MM.1S (cell line): ENCODE measurements at places on chromosomes 1 and 21.

DNA sequence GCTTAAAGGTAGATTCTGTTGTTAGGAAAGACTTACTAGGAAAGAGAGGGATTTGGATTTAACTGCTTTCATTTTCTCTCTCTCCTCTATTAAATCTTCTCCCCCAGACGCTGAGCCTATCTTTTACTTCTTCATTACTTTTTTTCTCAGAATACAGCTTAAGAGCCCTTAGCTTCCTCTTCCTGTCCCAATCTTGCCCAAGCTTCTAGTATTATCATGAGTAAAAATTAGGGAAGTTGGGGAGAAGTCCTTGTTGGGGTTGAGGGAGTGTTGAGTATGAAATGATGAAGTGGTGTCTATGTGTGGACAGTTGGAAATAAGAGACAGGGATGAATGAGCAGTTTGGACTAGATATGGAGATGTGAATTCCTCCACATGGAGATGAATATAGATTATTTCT is 35.0 kb downstream of the ACP6 start:
- DNase-seq = no peak

- no peak for DNase-seq
Observed at GRCh38 chr1:221462345-221462744, 279.5 kb downstream of the DUSP10 start.

DNA sequence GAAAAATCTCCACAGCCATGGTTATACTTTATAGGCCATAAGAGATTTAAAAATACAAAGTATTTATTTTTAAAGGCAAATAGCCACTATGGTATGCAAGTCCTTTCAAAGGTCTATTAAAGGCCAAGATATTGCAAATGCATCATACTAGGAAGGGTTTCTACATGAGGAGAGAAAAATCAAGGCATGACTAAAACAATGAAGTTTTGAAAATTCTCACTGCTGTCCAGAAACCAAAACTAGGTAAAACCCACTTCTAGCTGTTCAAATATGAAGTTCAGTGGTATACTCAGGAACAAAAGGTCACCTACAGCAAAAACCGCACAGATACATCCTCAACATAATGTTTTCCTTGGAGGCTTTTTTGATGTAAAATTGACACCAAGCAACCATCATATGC is 75.0 kb downstream of the EPS15 start:
- no peak for DNase-seq

GRCh38 chr21:42093991-42094421 is 22.9 kb downstream of the UMODL1 start:
- no peak for DNase-seq

- DNase-seq = no peak
Observed at GRCh38 chr1:16203550-16203949, 8.9 kb downstream of the ARHGEF19 start.

DNA sequence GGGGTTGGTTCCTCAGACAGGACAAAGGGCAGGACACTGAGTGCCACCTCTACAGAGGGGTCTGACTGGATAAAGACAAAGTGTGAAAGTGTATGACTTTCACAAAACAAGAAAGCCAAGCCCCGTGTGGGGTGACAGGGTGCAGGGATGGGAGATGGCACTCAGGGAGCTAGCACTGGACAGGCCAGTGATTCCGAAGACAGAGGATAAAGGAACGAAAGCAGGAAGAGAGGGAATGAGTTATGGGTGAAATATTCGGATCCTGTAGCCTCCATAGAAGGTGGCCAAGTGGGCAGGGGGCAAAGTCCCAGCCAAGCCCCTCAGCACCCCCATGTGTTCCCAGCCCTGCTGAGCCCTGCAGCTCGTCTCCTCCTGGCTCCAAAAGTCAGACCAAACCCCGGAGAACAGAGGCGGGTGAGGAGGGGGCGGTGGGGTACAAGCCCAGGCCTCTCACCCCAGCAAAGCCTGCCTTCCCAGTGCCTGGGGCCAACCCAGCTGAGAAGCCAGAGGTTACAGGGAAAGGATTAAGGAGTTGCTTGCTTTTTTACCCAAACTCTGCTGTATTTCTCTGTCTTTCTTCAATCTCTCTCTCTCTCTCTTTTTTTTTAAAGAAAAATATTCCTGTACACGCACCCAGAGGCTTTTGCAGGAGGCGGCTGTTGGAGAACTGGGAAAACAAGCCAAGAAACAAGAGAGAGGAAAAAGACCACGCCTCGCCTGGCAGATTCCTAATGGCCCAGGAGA is 14.0 kb upstream of the WASF2 start:
- DNase-seq = no peak

DNA sequence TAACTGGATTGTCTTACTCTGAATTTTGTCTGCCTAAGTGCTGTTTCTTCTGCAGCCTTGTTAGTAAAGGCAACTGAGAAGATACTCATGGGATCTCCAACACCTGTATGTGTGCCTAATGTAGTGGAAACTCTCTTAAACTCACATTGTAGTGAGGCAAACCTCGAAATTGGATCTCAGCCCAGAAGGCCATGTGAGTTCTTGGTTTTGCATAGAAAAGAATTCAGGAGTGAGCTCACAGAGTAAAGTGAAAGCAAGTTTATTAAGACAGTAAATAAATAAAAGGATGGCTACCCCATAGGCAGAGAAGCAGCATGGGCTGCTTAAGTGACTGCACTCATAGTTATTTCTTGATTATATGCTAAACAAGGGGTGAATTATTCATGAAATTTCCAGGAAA is 1344.7 kb downstream of the NCAM2 start:
- DNase-seq = peak; percentile 28

GRCh38 chr1:27339213-27339612 is 2.6 kb upstream of the SYTL1 start:
- no peak for DNase-seq

- peak; percentile 71 for DNase-seq
Observed at GRCh38 chr1:4796161-4797015, 142.0 kb downstream of the AJAP1 start.

DNA sequence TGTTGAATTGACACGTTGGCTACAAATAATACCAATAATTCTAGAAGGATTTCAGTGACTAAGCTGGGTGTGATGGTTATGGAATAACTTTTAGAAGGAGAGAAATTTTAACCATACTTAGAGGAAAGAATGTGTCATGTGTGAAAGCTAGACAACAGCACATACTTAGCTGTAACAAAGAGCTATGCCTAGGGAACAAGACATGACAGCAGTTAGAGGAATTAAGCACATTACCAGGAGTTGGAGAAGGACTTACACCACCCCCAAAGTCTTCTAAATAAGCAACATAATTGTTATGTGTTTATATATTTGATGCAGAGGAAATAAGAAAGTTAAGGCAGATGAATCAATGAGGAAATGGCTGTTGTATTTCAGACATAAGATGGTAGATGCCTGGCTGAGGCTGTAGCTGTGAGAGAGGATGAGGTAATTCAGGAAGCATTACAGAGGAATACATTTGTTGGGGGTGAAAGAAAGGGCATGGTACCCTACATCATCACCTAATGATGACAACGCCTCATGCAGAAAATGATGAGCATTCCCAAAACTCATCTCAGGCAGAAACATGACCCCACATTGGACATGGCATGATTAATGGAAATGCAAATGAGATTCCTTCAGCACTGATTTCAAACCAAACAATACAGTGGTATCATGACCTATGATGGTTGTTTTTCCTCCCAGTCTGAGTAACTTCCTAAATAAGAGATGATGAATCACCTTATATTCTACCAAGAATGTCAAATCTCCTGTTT is 211.5 kb downstream of the LHX8 start:
- no peak for DNase-seq

DNA sequence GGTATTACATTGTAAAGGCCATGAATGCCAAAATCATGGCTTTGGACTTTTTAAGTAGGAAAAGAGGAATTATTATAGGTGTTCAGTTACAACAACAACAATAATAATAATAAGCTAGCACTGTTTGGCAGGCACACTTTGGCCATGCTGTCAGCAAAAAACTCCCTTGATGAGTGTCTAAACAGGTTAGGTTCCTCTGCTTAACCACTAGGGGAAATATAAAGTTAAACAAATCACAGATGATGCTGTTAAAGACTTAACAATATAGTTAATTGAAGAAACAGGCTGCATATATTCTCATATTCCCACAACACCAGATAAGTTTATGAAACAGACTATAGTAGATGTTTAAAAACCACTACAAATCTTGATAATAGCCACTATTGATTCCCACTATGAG is 46.4 kb downstream of the RGS21 start:
- no peak for DNase-seq

DNA sequence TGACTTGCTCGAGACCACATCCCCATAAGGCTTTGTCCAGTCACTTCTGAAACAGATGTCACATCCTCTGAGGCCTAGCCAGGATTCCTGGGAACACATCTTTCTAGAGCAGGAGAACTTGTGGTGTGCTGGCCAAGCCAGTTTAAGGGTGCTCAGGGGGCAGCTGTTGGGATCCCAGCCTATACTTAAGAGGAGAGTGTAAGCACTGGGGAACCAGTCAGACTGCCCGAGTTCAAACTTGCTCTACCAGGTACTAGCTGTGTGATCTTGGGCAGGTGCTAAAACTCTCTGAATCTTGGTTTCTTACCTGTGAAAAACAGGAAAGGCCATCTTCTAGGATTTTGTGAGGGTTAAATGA is 15.6 kb upstream of the LY9 start:
- no peak for DNase-seq

GRCh38 chr1:117166076-117166475 is 44.5 kb upstream of the TRIM45 start:
- no peak for DNase-seq

GRCh38 chr1:186413319-186413718 is 37.7 kb downstream of the ODR4 start:
- no peak for DNase-seq

- DNase-seq = no peak
Observed at GRCh38 chr1:89302697-89303332, 30.2 kb upstream of the GBP5 start.
